ENCODE measurements at places on chromosomes 6 and 20.
A peak's percentile ranks its signal among the peaks of the same experiment; 100 is the strongest.

DNA sequence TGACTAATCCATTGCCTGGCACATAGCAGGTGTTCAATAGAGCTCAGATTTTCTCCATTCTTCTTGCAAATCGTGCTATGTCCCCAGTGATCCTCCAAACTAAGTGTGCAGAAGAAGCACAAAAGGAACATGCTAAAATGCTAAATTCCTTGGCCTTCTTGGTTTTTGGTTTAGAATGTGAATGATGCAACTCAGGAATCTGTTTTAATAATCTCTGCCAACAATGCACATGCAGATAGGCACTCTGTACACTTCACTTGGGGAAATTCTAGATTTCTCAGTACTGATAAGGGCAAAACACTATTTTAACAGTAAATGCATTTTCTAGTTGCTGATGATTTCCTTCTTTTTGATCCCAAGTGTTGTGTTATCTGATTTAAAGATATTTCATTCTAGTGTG is 35.2 kb downstream of the SLC22A1 start:
- no peak for DNase-seq

- DNase-seq = no peak
Measured at GRCh38 chr6:32713241-32713640, 27.9 kb upstream of the HLA-DQA2 start.

DNA sequence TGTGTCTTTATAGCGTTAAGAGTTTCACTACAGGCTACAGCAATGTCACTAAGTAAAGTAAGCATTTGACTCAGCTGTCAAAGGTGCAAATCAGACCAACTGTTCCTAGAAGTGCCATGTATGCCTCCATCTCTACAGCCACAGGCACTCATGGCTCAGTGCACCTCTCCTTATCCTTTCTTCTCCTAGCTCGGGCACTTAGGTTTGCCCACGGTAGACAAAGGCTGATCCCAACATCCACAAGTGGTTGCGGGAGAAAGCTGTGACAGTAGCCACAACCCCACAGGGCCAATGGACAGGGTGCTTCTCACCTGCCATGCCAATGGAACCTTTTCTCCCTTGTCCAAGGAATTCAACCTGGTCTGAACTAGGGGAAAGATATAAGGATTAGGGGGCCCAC is 228.5 kb upstream of the EXOC2 start:
- DNase-seq = peak; percentile 52

DNA sequence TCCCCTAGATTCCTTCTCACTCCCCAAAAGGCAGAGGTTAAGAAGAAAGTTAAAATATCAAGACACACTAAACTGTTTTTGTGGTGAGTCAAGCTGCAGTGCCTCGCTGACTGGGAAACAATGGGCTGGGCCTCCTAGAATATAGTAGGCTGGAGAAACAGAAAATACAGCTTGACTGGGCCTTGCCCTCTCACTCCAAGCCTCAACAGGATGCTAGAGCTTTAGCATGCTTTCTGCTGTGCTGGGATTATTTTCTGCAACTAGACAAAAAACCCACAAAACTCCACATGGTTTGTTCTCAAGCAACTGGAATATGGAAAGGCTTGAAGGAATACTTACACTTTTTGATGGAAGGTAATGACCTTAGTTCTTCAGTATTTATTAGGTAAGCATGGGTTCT is 27.9 kb downstream of the FOXO3 start:
- no peak for DNase-seq

DNA sequence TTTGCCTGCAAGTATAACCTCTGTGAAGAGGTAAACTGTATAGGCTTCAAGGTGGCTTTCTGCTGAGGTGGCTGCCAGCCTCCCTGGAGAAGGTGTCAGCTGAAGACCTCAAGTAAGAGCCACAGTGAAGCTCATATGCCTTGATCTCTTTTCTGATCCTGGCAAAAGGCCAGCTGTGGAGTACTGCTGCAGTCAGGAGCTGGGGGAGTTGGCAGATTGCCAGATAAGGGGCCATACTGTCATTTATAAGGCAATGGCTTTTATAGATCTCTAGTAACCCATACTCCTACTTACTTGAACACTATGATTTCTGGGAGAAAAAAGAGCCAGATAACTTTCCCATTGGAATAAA is 8.8 kb upstream of the CEP85L start:
- no peak for DNase-seq

GRCh38 chr6:167962711-167963110 is 34.8 kb upstream of the KIF25 start:
- no peak for DNase-seq

GRCh38 chr6:139343052-139343750 is 31.2 kb downstream of the CITED2 start:
- DNase-seq = no peak
